Gastroesophageal sphincter (tissue), 4 donors: ENCODE measurements at places on chromosomes 6 and 20. TPM values are rescaled to one million over a fixed set of nuclear protein-coding genes. Genes with fewer than 3 reads are reported as not detected.

- no peak for ATAC-seq
These were observed 7.1 kb downstream of the TMEM74B start for GRCh38 chr20:1177680-1178079.

The RIMS1 gene
- total RNA-seq, result 23.3 TPM

DNA sequence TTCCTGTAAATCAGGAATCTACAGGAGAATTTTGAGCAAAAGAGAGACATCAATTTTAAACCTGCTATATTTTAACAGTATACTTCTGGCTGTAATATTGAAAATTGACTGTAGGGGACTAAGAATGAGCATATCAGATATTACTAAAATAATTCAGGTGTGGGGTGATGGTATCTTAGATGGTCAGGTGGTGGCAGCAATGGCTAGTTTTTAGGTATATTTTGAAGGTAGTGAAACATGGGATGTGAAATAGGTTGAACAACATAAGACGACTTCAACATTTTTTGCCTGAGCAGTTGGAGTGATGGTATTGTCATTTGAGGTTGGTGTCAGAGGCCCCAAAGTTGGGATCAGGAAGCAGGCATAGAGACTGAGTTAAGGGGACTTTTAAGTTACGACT is 32.1 kb downstream of the FAM83B start:
- ATAC-seq, result no peak

The LY6G5C gene
- total RNA-seq, result 0.94 TPM

- no peak for ATAC-seq
These were observed 474.9 kb upstream of the AGPAT4 start for GRCh38 chr6:161748535-161749416.
